DMS153 (cell line): ENCODE measurements at places on chromosomes 2 and 18.

DNA sequence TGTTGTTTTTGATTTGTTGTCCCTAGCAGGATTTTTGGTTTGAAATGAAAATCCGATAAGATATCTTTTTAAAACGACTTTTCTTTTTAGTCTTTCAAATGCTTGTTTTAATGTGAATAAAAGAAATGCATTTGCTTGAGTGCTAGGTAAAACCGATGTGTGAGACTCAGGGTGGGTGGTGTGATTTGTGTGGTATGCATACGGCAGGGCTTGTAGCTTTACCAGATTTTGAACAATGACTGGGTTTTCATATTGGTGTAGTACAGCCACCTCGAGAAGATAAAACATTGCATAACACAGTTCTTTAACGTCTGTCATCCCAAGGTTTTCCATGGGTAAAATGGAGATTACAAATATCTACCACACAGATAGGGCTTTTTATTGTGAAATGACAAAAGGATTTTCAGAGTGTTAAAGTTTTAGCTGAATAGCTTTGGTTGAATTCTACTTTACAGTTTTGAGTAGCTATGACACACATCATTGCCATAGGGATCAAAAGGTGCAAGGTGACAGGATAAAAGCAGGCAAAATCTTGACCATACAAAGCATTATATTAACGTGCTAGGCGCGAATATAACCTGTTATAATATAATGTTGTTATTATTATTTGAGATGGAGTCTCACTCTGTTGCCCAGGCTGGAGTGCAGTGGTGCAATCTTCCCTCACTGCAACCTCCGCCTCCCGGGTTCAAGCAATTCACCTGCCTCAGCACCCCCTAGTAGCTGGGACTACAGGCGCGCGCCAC lies 824 bp upstream of the ZNF638 start:
- no peak for DNase-seq

DNA sequence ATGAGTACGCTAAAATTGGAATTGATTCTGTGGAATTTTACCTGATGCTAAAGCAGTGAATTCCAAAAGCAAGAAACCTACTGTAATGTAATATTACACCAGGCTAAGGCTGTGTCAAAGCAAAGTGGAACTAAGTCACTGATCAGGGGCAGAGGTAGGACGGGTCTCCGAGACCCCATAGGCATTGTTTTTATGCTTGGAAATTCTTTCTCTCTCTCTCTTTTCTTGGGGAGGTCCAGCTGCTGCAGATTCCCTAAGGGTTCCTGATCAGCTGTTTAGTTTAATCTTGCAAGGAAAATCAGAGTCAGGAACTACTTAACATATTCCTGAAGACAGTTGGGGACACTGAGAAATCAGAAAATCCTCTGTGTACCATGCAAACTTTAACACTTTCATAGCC lies 220.2 kb downstream of the SRBD1 start:
- DNase-seq: no peak

DNA sequence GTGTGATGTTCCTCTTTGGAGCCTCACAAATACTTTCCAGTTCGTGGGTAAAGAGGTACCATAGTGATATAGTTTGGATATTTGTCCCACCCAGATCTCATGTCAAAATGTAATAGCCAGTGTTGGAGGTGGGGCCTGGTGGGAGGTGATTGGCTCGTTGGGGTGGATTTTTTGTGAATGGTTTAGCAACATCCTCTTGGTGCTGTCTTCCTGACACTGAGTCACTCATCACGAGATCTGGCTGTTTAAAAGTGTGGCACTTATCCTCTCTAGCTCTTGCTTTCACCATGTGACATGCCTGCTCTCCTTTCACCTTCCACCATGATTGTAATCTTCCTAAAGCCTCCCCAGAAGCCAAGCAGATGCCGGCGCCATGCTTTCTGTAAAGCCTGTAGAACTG lies 3.0 kb upstream of the CCDC93 start:
- no peak for DNase-seq

DNA sequence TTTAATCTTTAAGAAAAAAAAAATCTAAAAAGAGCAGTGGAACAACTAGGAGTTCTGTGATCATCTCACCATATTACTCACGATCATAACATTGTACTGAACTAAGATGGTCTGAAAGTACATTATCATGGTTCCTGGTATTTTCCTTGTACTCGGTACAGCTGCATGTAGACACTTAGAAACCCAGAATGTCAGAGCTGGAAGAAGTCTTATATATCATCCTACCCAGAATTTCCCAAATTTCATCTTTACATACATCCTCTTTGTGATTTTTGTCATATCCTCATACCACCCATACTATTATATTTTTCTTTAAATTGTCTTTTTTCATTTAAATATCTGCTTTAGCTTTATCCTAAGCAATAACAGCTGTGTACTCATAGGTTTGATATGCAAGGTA lies 12.4 kb upstream of the ST3GAL5 start:
- DNase-seq: no peak

- DNase-seq: no peak
These were observed 128.6 kb downstream of the KCTD1 start for GRCh38 chr18:26419746-26420145.

- no peak for DNase-seq
These were observed 9.8 kb upstream of the ERBB4 start for GRCh38 chr2:212548455-212548819.

DNA sequence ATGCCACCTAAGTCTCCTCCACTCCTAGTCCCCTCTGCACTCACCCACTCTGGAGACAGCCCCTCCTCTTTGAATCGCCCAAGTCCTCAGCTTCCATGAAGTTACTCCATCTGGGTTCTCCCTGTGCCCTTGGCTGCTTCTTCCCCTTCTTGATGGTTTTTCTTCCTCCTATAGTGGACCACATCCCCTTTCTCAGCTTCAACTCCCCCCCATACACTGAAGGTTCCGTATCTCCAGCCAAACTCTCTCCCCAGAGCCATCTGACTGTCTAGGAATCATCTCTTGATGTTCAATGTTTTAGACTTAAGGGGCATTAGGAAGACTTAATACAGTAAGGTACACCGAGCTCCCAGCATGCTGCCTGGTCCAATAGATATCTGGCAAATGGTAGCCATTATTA lies 39.6 kb downstream of the EMX1 start:
- no peak for DNase-seq

DNA sequence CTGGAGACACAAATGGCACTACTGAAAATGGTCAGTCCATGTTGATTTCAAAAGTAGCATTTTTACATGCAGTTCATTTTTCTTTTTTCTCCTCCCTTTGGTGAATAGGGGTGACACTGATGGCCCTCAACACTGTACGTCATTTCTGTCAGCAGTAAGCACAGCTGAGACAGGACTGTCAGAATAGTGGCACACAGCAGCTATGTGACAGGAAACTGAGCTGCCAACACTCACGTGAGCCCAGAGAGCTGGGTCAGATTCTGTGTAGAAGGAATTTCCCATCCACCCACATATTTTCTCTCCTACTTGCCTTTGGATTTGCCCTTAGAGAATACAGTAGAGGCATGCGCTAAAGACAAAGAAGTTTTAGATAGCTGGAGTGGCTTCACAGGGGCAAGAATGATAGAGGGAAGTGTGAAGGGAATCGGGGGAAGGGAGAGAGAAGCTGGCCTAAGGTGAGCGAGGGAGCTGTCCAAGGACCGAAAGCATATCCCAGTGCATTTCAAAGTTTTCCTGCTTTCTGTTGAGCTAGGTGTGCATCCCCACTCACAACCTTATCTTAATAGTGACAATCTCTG lies 476.6 kb downstream of the CNTNAP5 start:
- DNase-seq: no peak

DNA sequence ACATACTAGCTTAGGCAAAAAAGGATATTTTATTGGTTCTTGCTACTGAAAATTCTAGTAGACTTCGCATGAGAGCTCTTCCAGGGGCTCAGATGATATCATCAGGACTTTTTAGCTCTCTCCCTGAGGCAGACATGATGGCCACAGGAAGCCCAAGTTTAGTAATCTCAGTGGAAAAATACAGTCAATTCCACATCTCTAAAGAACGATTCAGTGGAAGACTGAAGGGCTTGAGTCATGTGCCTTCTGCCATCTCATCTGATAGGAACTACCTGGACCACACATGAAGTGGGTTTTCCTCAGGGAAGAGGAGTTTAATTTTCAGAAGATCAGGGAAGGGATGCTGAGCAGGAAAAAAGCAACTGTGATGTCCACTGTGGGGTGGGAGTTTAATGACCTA lies 117.3 kb downstream of the TTC27 start:
- DNase-seq: no peak

DNA sequence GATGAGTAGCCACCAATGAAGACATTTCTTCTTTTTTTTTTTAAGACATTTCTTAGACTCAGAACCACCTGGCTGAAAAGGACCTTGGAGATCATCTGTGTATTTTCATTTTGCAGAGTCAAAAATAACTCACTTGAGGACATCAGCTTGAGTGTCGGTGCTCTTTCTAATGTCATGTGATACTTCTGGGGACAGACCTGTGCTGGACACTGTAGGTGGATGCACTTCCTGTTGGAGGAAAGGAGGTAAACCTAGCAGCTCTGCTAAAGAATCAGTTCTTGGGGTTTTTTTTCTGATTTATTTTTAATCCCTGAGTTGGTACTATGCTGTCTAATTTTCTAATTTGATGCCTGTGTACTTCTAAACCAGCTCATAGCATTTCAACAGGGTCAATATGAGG lies 283.9 kb upstream of the CRIM1 start:
- DNase-seq: no peak

- peak; percentile 26 for DNase-seq
These were observed 11.0 kb downstream of the TANK start for GRCh38 chr2:161170958-161171932.

GRCh38 chr2:84886791-84887190 lies 5.9 kb upstream of the TRABD2A start:
- DNase-seq: no peak

DNA sequence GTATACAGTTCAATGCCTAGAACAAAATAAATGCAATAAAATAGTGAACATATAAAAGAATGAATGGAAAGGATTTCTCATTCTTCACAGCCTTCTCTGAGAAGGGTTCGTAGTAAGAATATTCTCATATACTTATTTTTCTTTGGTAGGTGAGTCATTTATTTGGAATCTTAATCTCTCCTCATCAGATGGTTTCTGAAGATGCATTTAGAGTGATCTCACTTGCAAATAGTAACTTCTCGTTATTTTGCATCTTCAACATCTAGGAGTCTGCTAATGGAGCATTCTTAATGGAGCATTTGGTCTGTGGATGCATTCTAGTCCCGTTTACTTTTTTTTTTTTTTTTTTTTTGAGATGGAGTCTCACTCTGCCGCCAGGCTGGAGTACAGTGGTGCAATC lies 3.9 kb downstream of the UBXN4 start:
- no peak for DNase-seq

GRCh38 chr2:54067851-54068375 lies 47.5 kb upstream of the ACYP2 start:
- no peak for DNase-seq

- no peak for DNase-seq
These were observed 339.2 kb downstream of the EN1 start for GRCh38 chr2:118508282-118508681.

GRCh38 chr2:47984041-47984440 lies 77.7 kb upstream of the FBXO11 start:
- no peak for DNase-seq

- DNase-seq: no peak
These were observed 72.4 kb downstream of the SLC16A14 start for GRCh38 chr2:229996320-229996719.

- DNase-seq: no peak
These were observed 36.8 kb downstream of the KCNIP3 start for GRCh38 chr2:95333888-95334338.

- DNase-seq: no peak
These were observed 27.5 kb downstream of the TGFA start for GRCh38 chr2:70526126-70526525.

DNA sequence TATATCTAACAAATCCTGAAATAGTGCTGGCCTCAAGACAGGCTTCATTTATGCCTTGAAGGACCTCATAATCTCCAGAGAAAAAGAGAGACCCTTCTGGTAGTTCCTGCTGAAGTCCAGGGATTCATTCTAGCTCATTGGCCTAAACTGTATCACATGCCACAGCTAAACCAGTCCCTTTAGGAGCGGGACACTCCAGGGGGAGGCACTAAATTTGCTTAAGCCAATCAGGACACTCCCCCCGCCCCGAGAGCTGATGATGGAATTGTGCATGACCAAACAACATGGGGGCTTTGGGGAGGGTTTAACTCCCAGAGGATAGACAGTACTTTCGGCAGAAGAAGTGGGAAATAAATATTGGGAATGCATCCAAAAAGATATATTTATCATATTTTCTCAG lies 36.4 kb upstream of the CXCR4 start:
- DNase-seq: no peak

DNA sequence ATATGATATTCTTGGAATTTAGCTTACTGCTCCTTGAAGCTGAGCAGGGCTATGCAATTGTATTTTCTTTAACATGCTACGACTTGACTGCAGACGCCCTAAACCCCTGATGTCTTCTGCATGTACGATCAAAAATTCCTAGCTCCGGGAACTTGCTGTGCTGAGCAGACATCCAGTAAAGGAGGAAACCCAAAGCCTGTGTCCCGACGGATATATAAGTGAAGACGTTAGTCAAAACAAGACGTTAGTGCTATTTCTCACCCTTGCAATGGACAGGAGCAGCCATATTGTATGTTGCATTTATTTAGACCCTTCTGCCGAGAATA lies 51.5 kb downstream of the SETBP1 start:
- no peak for DNase-seq

GRCh38 chr2:18752022-18752493 lies 162.7 kb upstream of the NT5C1B start:
- DNase-seq: peak; percentile 55

- peak; percentile 58 for DNase-seq
These were observed 2.2 kb downstream of the NOL4 start for GRCh38 chr18:34222307-34223163.

DNA sequence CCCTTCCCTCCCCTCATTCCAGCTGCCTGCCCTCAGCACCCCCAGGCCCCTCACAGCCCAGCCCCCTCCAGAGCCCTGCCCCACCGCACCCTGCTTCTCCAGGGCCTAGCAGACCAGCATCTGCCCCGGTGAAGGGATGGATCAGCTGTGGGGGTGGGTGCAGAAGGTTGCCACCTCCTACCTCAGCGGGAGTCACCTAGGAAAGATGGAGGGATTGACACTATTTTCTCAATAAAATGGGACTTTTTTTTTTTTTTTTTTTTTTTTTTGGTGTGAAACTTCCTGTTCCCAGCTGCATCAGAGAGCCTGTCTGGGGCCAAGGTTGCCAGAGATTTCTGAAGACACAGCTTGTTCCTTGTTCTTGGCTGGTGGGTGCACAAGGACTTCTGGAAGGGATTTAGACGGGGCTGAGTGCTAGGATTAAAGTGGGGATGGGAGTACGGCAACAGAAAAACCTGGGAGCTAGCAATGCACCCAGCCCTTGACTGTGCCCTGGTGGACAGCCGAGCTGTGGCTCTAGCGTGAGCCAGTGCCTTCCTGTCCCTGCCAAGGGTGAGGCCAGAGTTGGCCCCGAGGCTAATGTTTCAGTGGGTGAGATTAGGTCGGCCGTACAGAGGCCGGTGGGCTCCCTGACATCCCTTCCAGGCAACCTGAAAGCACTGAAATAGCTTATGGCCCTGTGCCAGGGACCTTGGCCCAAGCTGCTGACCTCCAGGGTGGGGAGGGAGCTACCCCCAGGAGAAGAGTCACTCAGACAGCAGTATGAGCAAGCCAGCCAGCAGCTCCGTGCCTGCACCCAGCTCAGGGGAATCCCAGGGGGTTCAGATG lies 4.6 kb downstream of the B3GNT7 start:
- no peak for DNase-seq
